ENCODE measurements at places on chromosomes 6 and 20. TPM values are rescaled to one million over a fixed set of nuclear protein-coding genes. Genes with fewer than 3 reads are reported as not detected.

- DNase-seq = no peak
Observed at GRCh38 chr6:75813476-75814250, 64.6 kb downstream of the MYO6 start.

DNA sequence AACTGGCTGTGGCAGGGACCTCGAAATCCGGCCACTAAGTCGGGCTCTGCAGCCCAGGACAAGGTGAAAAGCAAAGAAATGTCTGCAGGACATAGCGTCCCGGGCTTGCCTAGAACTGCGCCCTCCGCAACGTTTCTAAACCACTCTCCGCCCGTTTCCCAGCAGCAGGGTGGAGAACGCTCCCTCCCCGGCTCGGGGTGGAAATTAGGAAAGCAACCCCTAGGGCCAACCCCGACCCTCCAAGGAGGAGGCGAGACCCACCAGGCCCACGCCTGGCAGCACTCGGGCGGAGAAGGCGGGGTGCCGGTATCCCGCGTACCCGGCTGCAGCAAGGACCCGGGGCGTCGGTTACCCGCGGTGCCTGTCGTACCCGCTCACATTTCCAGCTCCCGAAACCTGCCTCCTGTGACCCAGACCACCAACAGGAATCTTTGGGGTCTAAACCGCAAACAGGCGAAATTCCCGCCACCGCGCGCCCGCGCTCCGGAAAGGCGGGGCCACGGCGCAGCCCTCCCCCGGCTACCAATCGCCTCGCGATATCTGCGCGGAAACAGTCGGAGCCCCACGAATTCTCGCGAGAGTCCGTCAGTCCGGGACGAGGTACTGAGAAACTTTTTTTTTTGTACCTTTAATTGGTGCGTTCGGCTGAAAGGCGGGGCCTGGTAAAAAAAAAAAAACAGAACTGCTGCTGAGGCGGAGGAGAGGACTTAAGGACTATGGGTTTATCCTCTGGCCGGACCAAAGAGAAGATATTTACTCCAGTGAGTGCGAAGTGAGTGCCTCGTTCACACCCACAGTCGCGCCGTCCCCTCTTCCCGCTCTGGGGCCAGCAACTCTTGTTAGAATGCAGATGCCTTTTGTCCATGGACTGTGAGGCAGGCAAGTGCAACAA lies at the start of gene MMS22L:
MMS22L (minus strand) TSS at position 491 of the 892 bp plus-strand sequence. CDS start 739 bp downstream, outside the sequence.
- DNase-seq = peak; percentile 91

GRCh38 chr6:152979116-152979515 lies 3.7 kb downstream of the FBXO5 start:
- DNase-seq = no peak

- no peak for DNase-seq
Observed at GRCh38 chr6:161498359-161498758, 224.5 kb upstream of the AGPAT4 start.

DNA sequence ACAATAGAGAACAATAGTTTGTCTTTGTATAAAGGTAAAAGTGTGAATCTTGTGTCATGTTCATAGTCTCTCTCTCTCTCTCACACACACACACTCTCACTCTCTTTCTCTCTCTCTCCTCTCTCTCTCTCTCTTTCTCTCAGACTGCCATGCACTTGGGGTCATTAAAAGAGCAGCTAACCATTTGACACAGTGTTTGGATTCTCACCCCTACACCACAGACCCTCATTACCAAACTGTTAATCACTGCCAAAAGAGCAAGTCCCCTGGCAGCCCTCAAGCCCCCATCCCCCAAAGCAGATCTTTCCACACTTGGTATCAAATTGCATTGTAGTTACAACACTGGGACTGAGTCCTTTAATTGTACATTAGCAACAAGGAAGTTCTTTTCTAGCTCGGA lies 305.8 kb upstream of the RSPO3 start:
- DNase-seq = no peak

DNA sequence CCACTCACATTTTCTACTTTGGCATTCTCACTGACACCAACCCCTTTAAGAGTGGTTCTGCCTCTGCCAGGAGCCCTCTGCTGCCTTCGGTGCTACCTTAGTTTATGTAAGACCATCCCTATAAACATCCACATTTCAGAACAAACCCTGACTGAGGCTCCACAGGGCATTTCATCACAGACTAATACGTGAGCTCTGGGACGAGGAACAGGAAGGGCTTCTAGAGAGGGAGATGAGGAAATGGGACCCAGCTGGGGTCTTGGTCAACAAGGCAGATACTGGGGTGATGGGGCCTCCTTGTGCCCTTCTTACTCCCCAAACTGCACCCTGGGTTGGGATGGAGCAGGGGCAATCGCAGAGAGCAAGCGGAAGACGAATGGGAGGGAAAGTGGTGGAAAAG lies 86.5 kb upstream of the FYN start:
- no peak for DNase-seq

GRCh38 chr20:36573798-36574365 lies 485 bp downstream of the TGIF2 start:
- peak; percentile 34 for DNase-seq

GRCh38 chr6:3871515-3871914 lies 22.3 kb downstream of the FAM50B start:
- no peak for DNase-seq

DNA sequence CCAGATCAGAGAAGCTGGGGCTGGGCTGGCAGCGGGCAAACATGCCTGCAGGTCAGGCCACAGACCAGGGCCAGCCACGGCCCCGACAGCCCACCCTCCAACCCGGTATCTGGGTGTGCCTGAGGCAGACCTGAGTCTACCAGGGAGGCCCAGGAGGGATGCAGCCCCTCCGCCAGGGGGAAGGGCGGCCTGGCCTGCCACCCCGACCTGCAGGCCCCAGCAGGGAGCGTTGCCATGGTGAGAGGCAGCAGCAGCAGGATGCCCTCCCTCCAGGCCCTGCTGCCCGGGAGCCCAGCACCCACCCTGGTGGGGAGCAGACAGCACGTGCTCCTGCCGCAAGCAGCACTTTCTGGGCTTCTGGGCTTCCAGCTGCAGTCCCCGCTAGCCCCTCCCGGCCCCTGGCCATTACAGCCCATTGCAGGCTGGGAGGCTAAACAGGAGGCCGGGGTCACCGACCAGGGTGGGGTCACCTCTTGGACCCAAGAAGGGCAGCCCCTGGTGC lies 3.8 kb upstream of the EEF1A2 start:
- no peak for DNase-seq

- no peak for DNase-seq
Observed at GRCh38 chr20:61316346-61316745, 64.3 kb downstream of the CDH4 start.

DNA sequence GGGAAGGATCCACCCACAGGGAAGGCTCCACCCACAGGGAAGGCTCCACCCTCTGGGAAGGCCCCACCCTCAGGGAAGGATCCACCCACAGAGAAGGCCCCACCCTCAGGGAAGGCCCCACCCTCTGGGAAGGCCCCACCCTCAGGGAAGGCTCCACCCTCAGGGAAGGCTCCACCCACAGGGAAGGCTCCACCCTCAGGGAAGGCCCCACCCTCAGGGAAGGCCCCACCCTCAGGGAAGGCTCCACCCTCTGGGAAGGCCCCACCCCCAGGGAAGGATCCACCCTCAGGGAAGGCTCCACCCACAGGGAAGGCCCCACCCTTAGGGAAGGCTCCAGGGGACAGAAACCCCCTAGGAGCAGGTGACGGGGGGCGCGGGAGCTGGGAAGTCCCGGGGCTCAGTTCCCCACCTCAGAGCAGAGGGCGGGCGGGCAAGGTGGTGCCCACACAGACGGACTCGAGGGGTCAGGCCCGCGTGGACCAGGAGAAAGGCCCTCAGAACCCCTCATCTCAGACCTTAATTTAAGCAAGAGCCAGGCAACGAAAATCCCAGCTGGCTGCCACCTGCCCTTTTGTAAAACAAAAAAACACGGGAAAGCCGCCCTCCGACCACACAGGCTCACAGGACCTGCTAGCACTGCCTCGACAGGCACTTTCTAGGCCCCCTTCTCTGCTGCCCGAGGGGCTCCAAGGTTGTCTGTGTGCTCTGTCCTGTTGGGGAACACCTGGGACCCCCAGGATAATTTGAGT lies 39.7 kb downstream of the KCNQ2 start:
- no peak for DNase-seq

- DNase-seq = no peak
Observed at GRCh38 chr6:150639823-150640331, 40.2 kb downstream of the PLEKHG1 start.

DNA sequence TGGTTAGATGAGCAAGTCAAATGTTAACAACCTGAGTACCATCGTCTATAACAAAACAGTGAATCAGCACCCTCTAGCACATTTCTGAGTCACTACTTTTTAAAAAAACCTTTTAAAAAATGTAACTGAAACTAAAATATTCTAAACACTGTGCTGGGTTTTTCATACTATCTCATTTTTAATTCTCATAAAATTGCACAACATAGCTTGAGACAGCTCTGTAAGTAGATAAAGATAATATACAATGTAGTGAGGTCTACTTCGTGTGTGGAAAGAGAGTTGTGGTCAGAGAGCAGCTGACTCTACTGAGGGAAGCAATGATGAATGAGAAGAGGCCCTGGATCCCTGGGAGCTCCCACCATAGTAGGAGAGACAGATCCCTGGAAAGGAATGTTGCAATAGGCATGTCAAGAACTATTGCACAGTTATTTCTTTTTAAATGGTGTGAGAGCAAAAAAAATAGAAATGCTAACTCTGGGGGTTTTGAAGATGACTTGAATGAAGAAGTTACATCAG lies 13.6 kb upstream of the CALHM6 start:
- DNase-seq = no peak

GRCh38 chr6:148345176-148345575 lies 2.5 kb downstream of the SASH1 start:
- no peak for DNase-seq

- DNase-seq = no peak
Observed at GRCh38 chr6:25034431-25034921, 98.7 kb upstream of the RIPOR2 start.

DNA sequence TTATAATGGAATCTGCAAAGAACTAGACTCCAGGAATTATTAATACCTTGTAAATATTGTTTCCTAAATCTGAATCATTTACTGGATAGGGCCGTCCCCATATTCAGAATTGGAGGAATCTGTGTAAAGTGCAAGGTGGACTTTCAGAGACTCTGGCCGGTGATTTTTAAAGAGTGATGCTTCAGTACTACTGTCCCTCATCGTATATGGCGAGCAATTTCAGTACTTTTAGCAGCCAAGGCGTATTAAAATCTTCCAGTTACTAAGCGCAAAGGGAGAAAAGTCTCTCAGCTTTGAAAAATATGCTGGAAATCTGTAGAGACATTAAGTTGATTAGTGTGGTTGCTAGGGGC lies 483 bp downstream of the SMIM26 start:
- DNase-seq = no peak

GRCh38 chr20:1456300-1456699 lies 10.3 kb downstream of the NSFL1C start:
- DNase-seq = no peak

- DNase-seq = no peak
Observed at GRCh38 chr6:56573624-56574023, 69.1 kb downstream of the DST start.

DNA sequence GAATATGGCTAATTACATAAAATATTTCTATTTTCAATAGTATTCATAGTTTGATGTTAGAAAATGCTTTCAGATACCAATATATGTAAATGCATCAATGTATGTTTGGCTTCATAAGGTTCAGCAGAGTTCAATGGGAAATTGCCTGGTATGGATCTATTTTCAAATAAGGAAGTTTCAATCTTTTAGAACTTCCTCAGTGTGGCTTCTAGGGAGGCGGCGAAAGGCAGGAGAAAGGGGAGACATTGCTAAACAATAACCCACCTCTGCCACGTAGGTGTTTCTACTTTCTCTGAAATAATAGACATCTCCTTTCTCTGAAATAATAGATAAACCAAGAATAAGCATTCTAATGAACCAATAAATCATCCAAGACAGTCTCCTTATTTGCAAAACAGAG lies 237.7 kb upstream of the RAB32 start:
- no peak for DNase-seq

DNA sequence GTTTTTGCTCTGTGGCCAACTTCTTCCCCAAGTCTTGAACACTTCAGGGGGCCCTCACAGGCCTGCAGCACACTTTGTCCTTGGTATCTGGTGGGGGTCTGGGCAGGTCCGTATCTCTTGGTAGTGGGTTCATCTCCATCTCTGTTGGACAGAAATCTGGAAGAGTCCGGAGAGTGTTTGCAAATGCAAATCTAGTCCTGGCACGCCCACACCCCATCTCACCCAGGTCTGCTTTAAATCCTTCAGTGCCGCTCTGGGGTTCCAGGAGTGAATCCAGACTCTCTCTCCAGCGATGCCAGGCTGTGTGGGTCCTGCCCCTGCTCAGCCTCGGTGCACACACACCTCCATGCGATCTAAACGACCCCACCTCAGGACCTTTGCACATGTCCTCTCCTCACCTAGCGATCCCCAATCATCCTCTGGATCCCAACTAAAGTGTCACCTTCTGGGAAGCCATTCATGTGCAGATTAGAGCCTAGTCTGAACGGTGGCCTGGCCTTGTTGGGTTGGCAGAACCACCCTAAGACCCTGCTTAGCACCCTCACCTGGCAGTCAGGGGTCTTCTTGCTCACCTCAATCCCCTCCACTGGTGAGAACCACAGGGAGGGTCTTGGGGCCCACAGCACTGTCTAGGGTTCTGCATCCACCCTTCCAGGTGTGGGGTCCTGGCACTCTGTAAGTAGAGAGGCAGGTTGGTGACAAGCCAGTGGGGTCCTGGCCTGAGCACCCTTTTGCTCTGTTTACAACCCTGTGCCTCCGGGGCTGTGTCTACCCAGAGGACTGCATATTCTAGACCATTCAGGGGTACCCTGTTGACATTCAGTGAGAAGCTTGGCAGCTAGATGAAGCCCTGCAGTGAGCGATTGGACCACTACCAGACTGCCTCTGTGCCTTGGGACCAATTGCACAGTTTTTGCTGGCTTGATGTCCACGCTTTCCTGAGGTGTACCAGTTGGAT lies 100.8 kb downstream of the SYCP2 start:
- no peak for DNase-seq

DNA sequence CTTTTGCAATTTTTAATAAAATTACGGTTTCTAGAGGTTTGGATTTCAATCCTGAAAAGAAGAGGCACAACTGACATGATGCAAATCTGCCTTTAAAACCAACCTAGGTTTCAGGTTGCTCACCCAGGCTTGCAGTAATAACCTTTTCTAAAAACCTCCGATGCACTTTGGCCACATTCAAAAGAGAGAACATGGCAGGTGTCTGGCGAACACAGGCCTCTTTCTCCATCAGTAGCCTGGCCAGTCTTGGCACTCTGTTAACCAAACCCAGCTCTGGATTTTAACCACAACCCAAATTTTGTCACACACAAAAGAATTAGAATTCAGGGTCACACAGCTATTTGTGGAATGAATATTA lies 55.8 kb upstream of the MAFB start:
- no peak for DNase-seq

Gene AVP
- not detected for total RNA-seq

Gene CST4
- not detected for total RNA-seq

Gene NKX2-2
- total RNA-seq = not detected

Gene PSMA7
- total RNA-seq = 362 TPM

Gene ALDH8A1
- 0.46 TPM for total RNA-seq

Gene GPX5
- not detected for total RNA-seq

Gene TRIM26
- total RNA-seq = 68.6 TPM

Gene CHMP4B
- total RNA-seq = 90.6 TPM

Gene TPMT
- 8.2 TPM for total RNA-seq

Data from activated naive CD8-positive, alpha-beta T cell treated with anti-CD3 and anti-CD28 coated beads for 36 hours (primary cell).